ENCODE measurements at places on chromosomes 5 and 9.

DNA sequence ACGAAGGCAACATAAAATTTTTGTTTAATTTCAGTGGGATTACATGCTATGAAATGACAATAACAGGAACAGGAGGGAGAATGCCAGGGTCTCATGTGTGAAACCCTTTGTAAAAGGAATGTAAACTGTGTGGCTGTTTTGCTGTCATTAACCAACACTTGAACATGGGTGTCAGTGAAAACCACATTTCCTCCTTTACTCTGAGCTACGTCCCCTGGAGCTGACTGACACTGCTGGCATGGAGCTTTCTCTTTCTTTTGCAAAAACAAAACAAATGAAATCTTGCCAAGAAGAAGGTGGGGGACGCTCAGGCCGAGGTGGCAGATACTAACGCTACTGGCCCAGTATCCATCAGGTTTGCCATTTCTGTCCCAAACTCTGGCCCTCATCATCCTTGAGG lies 121.4 kb downstream of the DMRT2 start:
- DNase-seq = no peak

DNA sequence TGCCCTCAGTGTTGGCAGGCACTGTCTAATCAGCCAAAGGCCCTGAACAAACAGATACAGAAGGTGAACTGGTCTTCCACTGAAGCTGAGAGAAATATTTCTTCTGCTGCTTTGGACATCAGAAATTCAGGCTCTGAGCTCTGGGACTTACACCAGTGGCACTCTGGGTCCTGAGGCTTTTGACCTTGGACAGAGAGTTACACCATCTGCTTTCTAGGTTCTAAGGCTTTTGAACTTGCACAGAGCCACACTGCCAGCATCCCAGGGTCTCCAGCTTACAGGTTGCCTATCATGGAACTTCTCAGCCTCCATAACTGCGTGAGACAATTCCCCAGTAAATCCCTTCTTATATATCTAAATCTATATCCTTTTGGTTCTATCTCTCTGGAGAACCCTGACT lies 326.7 kb downstream of the MLLT3 start:
- DNase-seq = no peak

DNA sequence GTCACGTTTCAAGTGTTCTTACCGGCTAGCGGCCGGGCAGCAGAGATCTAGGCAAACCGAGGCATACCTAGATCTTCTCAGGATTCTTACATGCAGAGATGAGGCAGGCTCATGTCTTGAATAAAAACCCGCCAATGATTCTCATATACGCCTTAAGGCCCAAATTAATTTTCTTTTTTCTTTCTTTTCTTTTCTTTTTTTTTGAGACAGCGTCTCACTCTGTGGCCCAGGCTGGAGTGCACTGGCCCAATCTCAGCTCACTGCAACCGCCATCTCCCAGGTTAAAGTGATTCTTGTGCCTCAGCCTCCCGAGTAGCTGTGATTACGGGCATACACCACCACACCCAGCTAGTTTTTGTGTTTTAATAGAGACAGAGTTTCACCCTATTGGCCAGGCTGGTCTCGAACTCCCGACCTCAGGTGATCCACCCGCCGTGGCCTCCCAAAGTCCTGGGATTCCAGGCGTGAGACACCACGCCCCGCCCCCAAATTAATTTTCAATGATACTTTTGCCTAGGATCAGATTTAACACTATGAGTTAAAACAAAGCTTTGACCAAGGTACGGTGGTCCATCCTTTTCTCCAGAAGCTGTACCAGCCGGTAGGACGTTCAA lies 1.5 kb downstream of the C9orf40 start:
- DNase-seq = no peak

- DNase-seq = peak; percentile 23
These were observed 77.0 kb upstream of the ADAMTS19 start for GRCh38 chr5:129382921-129383672.

- DNase-seq = no peak
These were observed 385.7 kb downstream of the TLE1 start for GRCh38 chr9:81303658-81304057.

- DNase-seq = peak; percentile 90
These were observed 738.6 kb upstream of the ZNF608 start for GRCh38 chr5:125484742-125485641.

GRCh38 chr9:112711050-112711689 lies 6.7 kb downstream of the INIP start:
- DNase-seq = no peak

GRCh38 chr5:73883646-73884045 lies 257.6 kb downstream of the ARHGEF28 start:
- no peak for DNase-seq

- DNase-seq = no peak
These were observed 235.3 kb downstream of the PRDM9 start for GRCh38 chr5:23742701-23743100.

- DNase-seq = no peak
These were observed 42.3 kb downstream of the MACROH2A1 start for GRCh38 chr5:135356522-135357318.

GRCh38 chr5:151703227-151703626 lies 16.5 kb upstream of the SPARC start:
- DNase-seq = no peak

- DNase-seq = no peak
These were observed 6.3 kb downstream of the PRR7 start for GRCh38 chr5:177452688-177453638.

- peak; percentile 20 for DNase-seq
These were observed at the start of gene COL23A1 for GRCh38 chr5:178590141-178590923. Gene COL23A1 (minus strand): TSS chr5:178590393.

GRCh38 chr5:55316289-55316688 lies 8.5 kb downstream of the MTREX start:
- DNase-seq = no peak

DNA sequence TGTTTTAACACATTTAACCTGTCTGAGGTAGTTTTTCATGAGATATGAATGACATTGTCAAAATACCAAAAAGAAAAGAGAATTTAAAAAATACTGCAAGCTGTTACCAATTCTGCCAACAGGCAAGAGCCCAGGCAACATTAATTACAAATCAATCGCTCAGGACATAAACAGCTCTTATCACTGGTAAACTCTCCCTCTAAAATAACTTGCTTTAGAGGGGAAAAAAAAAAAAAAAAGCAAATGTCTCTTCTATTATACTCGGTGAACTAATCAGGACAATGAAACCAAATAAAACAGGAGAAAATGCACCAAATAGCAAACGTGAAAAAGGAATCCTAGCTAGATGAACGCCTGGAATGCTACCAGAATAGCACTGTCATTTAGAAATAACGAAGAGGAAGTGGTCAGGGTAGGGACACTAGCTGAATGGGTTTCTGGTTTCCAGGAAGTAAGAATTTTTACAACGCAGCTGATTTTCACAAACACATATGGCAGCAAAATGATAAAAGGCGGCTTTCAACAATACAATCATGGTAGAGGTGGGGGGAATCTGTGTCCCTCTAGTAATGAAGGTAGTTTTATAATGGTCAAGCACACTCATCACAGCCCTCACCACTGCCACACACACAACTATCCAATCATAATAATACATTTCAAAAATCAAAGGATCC lies 94.9 kb downstream of the DENND1A start:
- DNase-seq = no peak

- no peak for DNase-seq
These were observed 205.2 kb downstream of the CSNK1G3 start for GRCh38 chr5:123717139-123717538.

DNA sequence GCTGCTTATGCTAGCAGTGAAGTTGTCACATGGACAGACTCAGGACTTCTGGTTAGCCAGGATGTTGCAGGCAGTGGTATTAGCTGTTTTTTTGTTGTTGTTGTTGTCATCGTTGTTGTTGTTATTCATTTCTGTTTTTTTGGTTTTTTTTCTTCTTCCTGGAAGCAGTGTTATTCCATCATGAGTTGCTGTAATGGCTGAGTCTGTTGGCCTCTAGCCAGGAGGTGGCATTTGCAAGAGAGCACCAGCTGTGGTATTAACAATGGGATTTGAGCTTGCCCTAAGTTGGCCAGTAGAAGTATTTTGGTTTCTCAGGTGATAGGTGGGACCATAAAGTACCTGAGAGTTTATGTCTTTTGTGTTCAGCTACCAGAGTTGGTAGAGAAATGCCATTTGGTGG lies 561.1 kb downstream of the KCTD16 start:
- DNase-seq = no peak

GRCh38 chr9:82332018-82332773 lies 343.6 kb downstream of the SPATA31D1 start:
- peak; percentile 59 for DNase-seq

DNA sequence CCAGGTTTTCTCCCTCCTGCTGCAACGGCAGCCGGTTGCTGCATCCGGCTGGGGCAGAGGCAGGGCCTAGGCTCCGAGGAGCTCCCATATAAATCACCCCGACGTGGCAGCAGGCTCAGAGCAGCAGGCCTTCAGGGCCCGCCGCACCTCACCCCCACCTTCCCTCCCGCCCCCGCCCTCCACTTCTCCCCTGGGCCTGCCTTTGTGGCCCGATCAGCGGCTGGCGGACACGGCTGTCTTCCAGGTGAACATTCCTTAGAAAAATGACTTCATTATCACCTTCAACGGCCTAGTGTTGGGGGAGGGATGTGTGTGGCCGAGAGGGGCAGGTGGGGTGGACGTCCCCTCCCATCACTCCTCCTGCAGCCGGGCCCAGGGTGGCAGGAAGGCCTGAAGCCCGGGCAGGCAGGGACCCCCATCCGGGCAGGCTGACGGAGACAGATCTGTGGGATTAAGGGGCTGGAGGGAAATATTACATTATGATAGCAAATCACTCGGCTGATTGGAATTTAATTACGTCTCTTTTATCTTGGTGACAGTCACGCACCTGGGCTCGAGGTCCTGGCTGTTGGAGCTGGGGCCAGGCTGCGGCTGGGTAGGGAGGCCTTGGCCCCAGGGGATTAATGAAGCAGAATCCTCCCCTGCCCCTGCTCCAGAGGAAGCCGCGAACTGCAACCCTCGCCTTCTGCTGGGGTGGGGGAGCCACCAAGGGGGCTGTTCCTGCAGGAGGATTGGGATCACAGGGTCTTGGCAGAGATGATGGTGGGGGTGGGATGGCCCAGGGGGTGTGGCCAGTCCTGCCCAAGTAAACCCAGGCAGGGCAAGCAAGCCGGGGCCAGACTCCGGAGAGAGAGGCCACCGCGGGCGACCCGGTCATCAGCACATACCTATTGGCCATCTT lies 38.4 kb upstream of the RXRA start:
- DNase-seq = no peak

- no peak for DNase-seq
These were observed 163.3 kb upstream of the ZNF608 start for GRCh38 chr5:124909734-124910133.

- no peak for DNase-seq
These were observed 27.0 kb upstream of the C9orf72 start for GRCh38 chr9:27600256-27600655.

DNA sequence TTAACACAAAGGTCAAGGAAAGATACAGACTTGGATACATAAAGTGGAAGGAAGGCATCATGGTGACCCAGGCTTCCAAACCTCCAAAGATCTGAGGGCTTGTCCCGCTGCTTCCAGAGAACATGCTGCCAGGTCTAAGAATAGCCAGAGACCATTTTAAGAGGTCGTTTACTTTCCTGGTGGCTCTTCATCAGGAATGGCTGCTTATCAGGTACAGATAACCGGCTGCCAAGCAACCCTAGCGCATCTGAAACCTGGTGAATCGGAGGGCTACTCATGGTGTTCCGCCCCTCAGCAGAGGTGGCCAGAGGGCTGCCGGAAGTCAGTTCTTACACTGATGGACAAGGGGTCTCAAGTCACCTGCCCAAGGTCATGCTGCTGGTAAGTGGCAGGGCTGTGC lies 251.3 kb upstream of the DAP start:
- no peak for DNase-seq

DNA sequence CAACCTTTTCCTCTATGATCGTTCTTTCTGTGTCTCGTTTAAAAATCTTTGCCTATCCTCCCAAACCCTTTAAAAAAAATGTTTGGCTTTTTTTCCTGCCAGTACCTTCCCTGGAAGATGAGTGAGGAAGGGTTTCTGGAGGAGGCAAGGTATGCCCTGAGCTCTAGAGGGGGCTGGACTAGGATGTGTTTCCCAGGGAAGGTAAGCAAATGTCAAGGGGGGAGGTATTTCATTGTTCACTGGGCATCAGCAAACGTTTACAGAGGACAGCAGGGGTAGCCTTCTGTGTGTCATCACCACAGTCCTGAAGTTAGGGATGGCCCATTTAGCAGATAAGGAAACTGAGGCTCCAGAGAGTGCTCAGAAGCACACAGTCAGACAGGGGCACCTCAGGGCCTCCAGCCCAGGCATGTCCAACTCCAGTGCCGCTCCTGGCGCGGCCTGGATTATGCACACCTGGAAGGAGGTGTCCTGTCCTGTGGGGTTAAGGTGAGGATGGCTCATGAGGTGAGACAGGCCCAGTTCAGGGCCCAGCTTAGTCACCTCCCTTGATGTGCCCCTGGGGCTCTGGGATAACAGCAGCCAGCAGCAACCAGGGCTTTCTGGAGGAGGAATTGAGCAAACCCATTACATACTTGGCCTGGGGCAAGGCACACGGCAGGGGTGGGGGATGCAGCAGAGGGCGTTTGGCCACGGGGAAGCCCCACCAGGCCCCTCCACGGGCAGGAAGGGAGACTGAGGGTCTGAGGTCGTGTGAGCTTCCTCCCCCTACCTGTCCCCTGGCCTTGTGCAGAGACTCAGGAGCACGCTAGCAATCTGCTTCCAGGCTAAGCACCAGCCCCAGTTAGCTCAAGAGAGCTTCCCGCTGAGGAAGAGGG lies 100.3 kb upstream of the LMX1B start:
- no peak for DNase-seq

DNA sequence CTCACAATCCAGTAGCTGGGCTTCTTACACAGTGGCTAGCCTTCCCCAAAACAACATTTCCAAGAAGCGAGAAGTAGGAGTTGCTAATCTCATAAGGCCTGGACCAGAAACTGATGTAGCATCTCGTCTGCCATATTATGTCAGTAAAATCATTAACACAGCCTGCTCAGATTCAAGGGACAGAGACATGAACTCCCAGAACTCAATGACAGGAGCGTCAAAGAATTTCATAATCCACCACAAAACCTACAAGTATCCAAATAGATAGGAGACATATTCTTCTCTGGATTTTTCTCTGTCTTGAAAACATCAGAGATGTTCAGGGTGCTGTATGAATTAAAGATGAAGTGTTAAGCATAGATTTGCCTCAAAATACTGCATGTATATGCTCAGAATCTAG lies 457.6 kb upstream of the ACTBL2 start:
- no peak for DNase-seq
